ENCODE measurements at places on chromosomes 4 and X. TPM values are rescaled to one million over a fixed set of nuclear protein-coding genes. Genes with fewer than 3 reads are reported as not detected.

The GLRA2 gene
- total RNA-seq = not detected

The MCF2 gene
- total RNA-seq = not detected

The CSN1S1 gene
- 2.9 TPM for total RNA-seq

The SOWAHD gene
- 0.79 TPM for total RNA-seq

The AR gene
- total RNA-seq = 22.2 TPM

The NPY2R gene
- not detected for total RNA-seq

The TCEAL7 gene
- total RNA-seq = 9.5 TPM

The DKK2 gene
- 1.3 TPM for total RNA-seq

The F9 gene
- total RNA-seq = not detected

The NKX6-1 gene
- total RNA-seq = not detected

The ARAP2 gene
- 24.4 TPM for total RNA-seq

The GAGE12H gene
- total RNA-seq = not detected

The RAB9B gene
- 0.50 TPM for total RNA-seq

The RAB40AL gene
- 0.74 TPM for total RNA-seq

The SSX2 gene
- total RNA-seq = not detected

The CXCL11 gene
- 1.6 TPM for total RNA-seq

The GPR50 gene
- not detected for total RNA-seq

The SLITRK4 gene
- 2.8 TPM for total RNA-seq

The MAGEE2 gene
- not detected for total RNA-seq

The RAB40A gene
- total RNA-seq = 0.44 TPM

The GYPB gene
- total RNA-seq = not detected

The SAGE1 gene
- not detected for total RNA-seq

The DGKK gene
- not detected for total RNA-seq

The HSFX4 gene
- total RNA-seq = not detected

The PITX2 gene
- total RNA-seq = 0.36 TPM

The ABCD1 gene
- 23.8 TPM for total RNA-seq

The GPR82 gene
- 3.5 TPM for total RNA-seq

The TREX2 gene
- 0.69 TPM for total RNA-seq

The TMPRSS11A gene
- total RNA-seq = not detected

The METTL14 gene
- 67.8 TPM for total RNA-seq

The TMPRSS11B gene
- total RNA-seq = not detected

The POU3F4 gene
- not detected for total RNA-seq

Measured in omental fat pad (tissue), 4 donors.